CD4-positive, alpha-beta T cell treated with Interleukin-4 for 4 hours (primary cell): ENCODE measurements at places on chromosomes 11 and 22.
A peak's percentile ranks its signal among the peaks of the same experiment; 100 is the strongest.

DNA sequence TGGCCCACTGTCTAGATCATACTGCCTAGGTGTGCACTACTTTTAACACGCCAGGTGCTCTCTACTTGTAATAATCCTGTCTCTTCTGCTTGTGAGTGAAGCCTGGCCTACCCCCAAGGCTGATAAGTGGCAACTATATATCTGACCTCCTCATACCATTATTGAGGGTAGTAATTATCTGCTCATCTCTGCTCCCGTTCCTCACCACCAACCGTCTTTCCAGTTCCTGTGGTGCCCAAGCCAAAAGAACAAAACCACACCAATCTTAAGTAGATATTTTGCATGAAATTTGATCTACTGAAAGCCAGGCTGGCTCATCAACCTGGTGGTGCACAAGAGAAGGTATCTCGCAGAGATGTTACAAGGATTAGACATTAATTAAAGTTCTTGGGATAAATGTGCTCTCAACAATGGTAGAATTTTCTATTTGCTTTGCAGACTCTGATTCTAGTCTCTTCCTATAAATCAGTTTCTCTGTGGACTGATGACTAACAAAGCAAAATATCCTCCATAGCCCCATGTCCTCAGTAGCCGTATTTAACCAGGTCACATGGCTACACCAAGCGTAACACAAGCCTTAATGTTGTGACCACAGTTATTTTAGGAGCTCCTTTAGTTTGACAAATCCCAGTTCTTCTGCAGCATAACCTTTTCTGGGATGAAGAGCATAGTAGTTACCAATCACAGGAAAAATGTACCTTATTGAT is 267.2 kb downstream of the NTM start:
- no peak for DNase-seq

GRCh38 chr11:132961453-132961852 is 570.8 kb downstream of the OPCML start:
- no peak for DNase-seq

DNA sequence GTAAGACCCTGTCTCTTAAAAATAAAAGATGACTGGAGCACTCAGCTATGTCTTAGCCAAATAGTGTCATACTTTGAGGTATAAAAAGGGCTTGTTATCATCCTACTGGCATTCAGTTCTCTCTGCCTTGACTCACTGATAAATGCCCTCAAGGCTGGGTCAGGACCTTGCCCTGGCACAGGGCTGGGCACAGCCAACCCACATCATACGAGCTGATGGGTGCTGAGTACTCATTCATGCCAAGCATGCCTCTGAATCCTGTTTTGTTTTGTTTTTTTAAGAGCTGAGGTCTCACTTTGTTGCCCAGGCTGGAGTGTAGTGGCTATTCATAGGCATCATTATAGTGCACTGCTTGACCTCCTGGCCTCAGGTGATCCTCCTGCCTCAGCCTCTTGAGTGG is 1.9 kb downstream of the SMTNL1 start:
- DNase-seq: no peak

DNA sequence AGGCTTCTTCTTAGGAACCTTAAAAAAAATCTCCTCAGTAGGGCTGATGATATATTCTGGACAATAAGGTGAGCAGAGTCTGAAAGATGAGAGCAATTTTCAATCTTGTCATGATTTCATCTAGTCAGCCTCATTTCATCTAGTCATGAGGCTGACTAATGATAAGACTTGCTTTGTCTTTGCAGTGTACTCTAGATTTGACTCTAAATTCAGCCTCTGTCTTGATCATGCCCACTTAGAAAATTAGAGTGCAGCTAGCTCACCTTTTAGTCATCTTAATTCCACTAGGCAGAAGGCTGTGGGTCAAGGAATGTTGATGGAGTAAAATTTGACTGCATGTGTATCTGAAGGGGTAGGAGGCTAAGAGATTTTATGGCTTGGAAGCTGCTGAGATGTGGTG is 5.5 kb downstream of the EHF start:
- no peak for DNase-seq

- DNase-seq: no peak
Measured at GRCh38 chr22:43479962-43480361, 68.1 kb downstream of the MPPED1 start.

DNA sequence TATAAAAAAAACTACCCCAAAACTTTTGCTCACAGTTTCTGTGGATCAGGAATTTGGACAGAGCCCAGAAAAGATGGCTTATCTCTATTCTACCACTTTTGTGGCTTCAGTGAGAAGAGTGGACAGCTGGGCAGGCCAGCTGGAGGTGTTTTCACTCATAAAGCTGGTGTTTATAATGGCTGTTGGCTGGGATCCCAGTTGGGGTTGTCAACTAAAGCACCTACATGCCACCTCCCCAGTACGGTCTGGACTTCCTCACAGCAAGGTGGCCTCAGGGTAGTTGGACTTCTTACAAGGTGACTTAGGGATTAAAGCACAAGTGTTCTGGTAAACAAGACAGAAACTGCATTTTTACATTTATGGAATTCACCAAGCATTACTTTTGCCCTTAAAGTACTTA is 171.0 kb downstream of the NELL1 start:
- no peak for DNase-seq

DNA sequence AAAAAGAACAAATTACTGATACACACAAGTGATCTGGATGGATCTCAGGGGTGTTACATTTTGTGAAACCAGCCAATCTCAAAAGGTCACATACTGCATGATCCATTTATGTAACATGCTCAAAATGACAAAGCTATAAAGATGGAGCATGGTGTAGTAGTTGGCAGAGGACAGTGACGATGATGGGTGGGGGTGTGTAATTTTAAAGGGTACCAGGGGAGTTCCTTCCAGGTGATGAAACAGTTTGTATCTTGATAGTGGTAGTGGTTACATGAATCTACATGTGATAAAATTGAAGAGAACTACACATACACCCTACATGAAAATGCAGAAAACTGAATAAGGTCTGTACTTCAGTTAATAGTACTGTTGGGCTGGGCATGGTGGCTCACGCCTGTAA is 17.1 kb downstream of the TMEM184B start:
- no peak for DNase-seq

DNA sequence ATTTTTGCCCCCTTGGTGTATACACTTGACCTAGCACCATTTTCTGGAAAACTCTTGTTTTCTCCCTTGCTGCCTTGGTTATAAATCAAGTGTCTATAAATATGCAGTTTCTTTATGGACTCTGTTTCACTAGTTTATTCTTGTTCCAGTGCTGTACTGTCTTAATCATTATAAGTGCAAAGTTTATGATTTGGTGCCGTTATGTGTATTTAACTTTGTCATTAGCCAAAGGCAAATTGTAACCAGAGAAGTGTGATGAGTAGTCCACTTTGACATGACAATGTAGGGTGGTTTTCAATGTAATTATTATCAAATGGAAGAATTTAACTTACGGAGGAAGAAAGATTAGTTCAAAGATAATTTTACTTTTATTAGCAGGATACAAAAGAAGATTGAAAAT is 40.3 kb downstream of the SPECC1L start:
- DNase-seq: no peak

DNA sequence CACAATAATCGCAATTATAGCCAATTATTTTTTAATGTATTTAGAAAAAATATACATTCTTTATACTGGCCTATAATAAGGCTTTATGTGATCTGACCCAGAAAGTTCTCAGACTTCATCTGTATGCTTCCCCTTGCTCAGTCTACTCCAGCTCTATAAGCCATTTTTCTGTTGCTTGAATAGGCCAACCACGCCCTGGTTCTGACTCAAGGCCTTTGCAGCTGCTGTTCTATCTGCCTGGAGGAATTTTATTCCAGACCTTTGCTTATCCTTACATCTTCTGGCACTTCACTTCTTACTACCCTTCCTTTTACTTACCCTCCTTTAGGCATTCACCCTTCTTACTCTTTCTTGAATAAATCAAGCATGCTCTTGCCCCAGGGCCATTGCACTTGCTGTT is 54.9 kb upstream of the PDE3B start:
- DNase-seq: no peak

- DNase-seq: no peak
Measured at GRCh38 chr11:40281052-40281580, 1178.3 kb downstream of the LRRC4C start.

DNA sequence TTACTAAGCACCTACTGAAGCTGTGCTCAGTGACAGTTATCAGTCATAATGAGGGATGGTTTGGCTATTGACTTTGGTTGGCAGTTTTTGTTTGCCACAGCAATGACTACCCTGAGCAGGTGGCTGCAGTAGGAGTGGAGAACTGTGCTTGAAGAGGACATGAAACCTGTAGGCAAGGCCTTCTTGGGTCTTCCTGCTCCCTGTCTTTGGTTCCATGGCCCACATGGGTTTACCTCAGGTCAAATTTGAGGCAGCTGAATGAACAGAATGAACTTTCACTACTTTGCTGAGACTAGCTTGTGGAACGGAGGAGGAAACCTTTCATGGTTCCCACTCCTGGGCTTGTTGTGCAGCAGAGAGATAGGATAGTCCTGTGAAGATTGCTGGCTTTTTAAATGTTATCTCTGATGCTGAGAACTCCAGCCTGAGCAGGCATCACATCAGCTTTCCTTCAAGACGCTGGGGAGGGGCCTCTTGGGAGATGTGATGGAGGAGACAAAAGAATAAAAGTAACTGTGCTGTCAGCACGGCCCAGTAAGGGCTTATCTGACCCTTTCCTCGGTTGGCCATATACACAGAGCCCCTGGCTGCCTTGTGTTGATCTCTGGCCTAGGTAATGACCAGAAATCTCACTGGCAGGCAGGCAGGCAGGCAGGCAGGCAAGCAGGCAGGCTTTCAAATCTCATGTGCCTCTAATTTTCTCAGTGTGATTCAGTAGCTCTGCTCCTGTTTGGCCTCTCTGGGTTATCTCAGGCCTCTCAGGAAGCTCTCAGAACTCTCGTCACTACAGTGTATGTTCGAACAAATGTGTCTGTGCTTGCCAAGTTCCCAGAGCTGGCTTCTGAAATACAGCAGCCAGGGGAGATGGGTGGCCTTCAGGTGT is 12.0 kb downstream of the STIM1 start:
- no peak for DNase-seq

- no peak for DNase-seq
Measured at GRCh38 chr22:37183432-37184379, 4.3 kb downstream of the C1QTNF6 start.

GRCh38 chr11:58446294-58446693 is 4.3 kb upstream of the OR5B12 start:
- no peak for DNase-seq

DNA sequence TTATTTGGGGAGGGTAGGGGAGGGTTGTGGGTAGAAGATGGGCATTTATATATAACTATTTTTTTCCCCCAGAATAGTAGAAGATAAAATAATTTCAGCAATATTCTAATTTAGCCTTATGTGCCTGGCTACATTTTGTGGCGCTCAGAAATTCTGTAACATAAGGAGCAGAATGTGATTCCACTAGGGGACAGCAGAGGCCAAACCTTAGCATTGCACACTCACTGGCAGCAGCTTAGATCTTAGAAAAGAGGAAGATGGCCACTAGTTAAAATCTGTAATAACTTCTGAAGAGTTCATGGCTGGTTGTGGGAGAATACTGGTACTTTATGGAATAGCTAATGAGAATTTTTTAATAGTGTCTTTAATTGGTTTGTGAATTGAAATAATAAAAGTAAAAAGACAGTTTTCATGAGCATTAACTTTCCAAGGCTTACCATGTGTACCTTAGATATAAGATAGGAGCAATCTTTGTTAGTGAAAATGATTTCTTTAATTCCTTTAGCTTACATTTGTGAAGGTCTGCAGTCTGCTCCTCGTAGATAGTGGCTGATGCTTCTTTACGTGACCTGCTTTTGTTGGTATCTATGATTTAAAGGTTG is 33.1 kb downstream of the DDX10 start:
- peak; percentile 26 for DNase-seq

- no peak for DNase-seq
Measured at GRCh38 chr22:48218889-48219420, 1456.5 kb downstream of the TBC1D22A start.

DNA sequence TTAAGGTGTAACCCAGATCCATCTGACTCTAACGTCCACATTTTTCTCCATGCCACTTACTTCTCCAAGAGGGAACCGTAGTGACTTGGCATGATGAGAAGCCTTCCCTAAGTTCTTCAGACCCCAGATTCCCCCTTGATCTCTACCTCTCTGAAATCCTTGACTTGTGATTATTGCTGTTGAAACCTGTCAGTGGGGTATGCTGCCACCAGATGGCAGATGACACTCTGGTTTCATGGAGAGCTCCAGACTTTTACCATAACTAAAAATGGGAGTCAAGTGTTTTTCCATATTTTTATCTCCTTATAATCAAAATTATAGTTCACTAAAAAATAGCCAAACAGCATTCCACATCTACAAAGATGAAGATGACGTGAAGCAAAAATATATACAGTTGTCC is 504.2 kb downstream of the SOX6 start:
- no peak for DNase-seq

- DNase-seq: peak; percentile 85
Measured at GRCh38 chr22:50190182-50190940, 4.6 kb downstream of the TRABD start.

- DNase-seq: no peak
Measured at GRCh38 chr11:2445746-2446551, 1.1 kb downstream of the KCNQ1 start.

- no peak for DNase-seq
Measured at GRCh38 chr11:118382954-118383353, 18.5 kb upstream of the ATP5MG start.

DNA sequence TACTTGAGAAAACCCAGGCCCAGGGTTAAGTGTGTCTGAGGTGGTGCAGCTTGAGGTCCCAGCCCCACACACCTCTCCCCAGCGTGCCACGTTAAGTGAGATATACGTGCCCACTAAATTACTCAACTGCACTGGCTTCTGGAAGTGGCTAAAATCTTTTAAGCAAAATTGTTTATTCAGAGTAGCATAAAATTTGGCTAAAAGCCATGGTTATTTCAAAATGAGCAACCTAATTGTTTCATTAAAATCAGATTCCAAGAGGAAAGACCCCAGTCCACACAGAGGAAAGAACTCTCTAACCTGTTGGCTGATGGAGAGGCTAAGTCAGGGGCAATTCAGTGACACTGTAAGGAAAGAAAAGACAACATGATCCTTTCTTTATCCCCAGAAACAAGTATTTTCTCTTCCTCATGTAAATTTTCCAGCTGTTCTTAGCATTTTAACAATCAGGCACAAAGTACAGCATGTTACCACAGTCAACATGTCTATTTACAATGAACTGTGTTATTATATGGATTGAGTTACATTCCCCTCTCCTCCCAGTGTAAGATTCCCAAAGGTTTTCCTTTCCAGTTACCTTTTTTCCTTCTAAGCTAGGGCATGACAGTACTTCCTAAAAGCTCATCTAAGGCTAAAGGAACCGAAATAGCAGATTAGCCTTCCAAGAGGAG is 26.6 kb downstream of the NUP50 start:
- no peak for DNase-seq

DNA sequence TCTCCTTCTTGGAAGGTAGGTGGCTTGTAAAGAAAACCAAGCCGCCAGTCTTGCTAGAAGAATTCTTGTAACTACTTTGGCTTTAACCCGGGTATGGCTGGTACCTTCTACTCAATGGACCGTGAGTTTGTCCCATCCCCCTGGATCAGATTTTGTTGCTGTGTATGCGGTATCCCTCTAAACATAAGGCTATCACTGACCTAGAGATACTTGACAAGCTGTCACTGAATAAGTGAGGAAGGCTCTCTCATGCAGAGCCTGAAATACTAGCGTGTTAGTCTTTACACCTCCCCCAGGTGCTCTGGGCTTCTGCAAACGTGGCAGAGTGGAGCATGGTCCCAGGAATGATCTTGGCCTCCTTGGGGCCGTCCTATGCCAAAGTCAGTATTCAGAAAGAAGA is 34.5 kb downstream of the GLB1L2 start:
- DNase-seq: no peak
